ENCODE measurements at places on chromosomes 3 and 15.

DNA sequence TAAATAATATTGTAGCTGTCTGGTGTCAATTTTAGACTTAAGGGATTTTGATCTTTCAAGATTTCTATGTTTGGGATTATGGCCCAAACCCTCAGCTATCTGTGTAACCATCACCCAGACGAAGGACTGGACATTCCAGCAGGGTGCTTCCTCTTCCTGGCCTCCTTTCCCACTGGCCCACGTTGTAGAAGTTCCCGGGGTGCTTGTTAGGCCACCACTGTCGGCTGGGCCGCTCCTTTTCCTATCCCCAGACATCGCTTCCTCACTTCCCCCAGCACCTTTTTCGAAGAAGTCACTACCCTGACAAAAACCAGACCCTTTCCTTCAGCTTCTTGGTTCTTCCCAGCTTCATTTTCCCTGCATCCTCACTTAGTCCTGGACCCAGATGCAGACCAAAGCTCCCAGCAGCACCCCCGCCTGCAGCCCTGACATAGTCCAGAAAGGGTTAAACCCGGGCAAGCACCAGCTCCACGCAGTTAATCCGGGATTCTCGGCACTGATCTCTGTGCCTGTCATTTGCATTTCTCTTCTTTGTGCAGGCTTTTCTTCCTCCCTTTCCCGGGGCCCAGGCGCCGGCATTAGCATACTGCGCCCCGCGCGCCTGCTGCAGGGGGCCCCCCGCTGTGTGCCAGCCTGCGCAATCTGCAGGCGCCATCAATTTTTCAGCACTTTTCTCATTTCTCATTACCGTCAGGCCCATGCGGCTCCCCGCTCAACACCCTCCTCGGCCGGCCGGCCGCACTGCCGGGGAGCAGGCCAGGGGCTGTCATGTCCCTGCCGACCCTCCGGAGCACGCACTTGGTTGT, 90.6 kb downstream of the ZNF621 start:
- no peak for DNase-seq

DNA sequence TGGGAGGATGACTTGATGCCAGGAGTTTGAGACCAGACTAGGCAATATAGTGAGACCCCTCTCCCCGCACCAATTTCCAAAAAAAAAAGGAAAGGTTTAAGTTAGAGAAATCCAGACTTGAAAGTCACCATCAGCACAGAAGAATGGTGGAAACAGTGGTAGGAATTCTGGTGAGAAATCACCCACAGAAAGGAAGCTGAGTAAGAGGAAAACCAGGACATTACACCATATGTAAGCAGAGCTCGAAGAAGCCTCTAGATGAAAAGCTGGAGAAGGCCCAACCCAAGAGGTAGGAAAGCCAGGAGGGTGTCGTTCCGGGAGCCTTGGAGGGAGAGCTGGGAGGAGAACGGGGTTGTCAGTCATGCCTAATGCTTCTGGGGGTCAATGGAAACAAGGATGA, 40.5 kb downstream of the RASGRP1 start:
- no peak for DNase-seq

- no peak for DNase-seq
Observed at GRCh38 chr3:42988566-42988965, 9.5 kb downstream of the GASK1A start.

DNA sequence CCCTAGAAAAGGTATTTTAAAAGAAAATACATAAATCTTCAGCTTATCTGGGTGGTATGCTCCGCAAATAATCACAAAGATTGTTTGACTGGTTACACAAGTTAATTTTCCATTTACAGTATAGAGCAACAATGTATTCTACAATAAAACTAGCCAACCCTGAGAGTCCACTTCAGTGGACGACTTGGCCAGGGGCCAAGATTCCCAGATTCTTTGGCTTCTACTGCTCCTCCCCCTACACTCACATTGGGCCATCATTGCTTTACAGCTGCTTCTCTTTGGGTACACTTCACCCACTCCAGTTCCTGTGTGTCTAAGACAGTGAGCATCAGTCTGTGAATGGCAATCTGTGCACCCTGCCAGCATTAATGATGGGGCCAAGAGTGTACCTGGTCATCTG, 17.2 kb upstream of the PRICKLE2 start:
- no peak for DNase-seq

DNA sequence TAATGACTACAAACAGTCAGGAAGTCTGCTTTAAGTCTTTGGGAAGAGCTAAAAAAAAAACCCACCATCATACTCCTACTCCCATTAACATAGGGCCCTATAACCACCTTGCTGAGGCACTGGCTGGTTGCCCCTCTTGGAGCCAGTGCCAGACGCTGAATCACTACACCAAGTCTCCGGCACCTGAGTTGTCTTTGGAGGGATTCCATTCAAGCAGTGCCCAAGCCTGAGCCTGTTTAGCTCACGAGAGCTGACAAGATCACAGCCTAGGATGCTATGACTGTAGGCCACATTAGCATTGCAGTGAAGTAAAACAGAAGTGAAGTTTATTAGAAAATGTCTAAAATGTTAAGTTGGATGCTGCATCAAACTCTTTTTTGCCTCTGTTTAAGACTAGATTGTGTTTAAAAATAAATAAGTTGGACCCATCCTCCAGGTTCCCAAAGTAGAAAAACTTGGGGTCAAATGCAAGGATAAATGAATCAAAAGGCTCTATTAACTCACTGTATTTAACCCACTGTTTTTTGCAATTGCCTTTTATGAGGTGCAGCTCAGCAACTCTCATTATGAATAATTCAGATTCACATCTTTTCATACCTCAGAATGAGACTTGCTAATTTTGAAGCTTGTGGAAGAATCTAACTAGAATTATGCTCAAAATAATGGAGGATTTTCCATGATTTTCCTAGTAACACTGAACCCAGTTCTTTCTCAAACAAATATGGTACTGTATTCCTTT, 461.9 kb downstream of the FOXP1 start:
- DNase-seq, result peak; percentile 40

GRCh38 chr15:56608140-56608778, 125.0 kb downstream of the ZNF280D start:
- no peak for DNase-seq

- no peak for DNase-seq
Observed at GRCh38 chr3:181886676-181887075, 175.0 kb downstream of the SOX2 start.

DNA sequence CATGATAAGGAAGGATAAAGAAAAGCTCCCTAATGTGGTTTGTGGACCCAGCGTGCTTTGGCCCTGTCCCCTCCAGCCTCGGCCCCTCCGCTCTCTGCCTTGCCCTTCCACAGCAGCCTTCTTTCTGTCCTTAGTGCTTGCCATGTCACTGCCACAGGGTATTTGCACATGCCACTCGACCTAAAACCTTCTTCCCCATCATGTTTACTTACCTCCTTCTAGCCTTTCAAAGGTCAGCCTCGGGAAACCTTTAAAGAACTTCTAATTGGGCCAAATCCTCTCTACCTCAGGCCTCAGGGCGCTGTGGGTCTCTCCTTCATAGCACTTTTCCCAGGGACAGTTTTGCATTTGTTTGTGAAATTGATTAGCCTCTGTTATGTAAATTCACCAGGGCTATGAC, 73.0 kb downstream of the SCN11A start:
- no peak for DNase-seq

DNA sequence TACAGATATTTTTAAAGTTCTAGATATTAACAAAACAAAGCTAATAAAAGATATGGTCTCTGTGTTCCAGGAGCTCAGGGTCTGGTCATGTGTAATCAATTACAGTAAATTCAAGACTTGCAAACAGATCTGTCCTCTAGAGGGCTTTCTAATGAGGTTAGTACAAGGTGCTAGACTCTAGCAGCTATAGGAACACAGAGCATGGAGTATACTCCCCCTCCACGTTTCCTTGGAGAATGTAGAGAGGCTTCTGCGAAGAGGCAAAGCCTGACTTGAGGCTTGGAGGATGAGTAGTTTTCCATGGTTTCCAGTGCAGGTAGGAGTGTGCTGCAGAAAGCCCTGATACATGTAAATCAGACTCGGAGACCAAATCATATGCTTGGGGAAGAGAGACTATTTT, 32.7 kb upstream of the DLG1 start:
- no peak for DNase-seq

- DNase-seq, result no peak
Observed at GRCh38 chr3:32794487-32795308, 23.1 kb upstream of the TRIM71 start.

DNA sequence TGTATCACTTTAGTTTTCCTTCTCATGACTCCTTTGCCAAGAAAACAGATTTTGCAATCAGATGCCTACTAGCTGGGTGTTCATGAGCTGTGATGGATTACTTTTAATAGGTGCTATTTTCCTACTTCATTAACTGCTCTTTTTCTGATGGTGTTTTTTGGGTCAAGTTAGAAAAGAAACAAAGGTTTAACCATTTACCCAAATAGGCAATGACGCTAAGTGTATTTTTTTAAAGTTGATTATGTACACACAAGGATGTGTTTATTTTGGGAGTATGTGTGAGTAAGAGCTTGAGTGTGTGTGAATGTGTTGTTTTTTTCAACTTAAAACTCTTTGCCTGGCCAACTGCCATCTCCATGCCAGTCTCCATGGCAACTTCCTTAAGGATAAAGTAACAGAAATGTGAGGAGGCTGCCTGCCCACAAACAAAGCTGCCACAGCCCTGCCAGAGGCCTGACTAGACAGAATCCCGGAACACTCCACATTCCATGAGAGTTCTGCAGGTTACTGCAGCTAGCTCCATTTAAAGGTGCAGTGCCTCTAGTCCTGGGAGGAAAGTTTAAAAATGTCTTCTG, 215.6 kb upstream of the RBMS3 start:
- no peak for DNase-seq

- DNase-seq, result no peak
Observed at GRCh38 chr3:63492464-63492863, 160.0 kb upstream of the SNTN start.

GRCh38 chr3:49701388-49702077, 12.2 kb downstream of the RNF123 start:
- no peak for DNase-seq

GRCh38 chr3:131349454-131349853, 32.1 kb upstream of the NUDT16 start:
- DNase-seq, result no peak

- no peak for DNase-seq
Observed at GRCh38 chr3:136731274-136731884, 20.8 kb downstream of the STAG1 start.

GRCh38 chr3:57683286-57683685, 9.6 kb downstream of the DENND6A start:
- DNase-seq, result no peak

DNA sequence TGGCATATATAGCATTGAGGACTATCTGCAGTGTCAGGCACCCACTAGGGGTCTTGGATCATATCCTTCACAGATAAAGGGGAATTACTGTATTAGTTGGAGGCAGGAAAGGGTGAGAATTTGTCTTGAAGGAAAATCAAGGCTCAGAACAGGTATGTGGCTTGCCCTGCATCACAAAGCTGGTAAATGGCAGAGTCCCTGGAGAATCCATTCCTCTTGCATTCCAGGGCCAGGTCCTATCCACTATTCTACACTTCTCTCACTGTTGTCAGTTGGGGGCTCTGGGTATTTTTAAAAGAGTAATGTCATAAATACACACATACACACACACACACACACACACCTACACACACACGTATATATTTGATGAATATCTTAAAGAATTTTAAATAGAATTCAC, 19.8 kb upstream of the FGF12 start:
- DNase-seq, result no peak

DNA sequence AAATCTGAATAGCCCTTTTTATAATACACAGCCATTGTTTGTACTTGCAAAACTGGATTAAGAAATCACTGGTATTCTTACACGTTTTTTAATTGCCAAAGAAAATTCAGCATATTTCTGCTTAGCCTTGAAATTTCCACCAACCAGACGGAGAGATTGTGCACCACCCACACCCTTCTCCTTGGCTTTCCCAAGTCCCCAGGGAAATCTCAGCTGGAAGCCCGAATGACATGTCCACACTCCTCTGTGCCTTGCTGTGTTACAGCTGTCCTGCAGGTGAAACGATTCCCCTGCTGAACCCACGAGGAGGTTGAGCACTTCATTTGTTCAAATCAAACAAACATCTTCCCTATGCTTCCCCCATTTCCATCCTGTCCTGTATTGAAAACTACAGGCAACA, 49.6 kb upstream of the PPARG start:
- no peak for DNase-seq

- no peak for DNase-seq
Observed at GRCh38 chr3:99418209-99418635, 220.2 kb upstream of the COL8A1 start.

GRCh38 chr15:63291507-63291906, 14.1 kb downstream of the APH1B start:
- no peak for DNase-seq

DNA sequence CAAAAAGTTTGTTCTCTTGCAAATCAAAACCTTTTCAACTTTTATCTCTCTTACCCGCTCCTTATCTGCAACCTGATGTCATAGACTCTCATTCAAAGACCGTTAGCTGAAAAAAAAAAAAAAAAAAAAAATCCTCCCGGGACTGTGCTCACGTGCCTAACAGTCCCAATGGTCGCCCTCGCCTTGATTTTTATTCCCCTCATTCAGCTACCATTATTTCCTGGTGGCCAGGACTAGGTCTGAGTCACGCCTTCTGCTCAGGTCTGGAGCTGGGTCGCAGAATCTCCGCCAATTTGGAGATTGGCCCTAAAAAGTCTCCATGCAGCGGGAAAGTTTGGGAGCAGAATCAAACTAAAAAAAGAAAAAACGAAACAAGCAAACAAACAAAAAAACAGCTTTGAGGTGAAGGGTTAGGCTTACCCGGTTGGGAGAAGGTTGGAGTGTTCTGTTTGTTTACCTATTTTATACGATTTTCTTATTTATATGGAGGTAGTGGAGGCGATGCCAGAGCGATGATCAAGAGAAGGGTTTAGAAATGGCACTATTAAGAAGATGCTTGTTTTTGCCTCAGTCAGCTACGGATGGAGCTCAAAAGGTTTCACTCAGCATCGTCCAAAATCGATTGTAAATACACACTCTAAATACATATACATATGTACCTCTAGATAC, 51.1 kb downstream of the ZIC4 start:
- no peak for DNase-seq

DNA sequence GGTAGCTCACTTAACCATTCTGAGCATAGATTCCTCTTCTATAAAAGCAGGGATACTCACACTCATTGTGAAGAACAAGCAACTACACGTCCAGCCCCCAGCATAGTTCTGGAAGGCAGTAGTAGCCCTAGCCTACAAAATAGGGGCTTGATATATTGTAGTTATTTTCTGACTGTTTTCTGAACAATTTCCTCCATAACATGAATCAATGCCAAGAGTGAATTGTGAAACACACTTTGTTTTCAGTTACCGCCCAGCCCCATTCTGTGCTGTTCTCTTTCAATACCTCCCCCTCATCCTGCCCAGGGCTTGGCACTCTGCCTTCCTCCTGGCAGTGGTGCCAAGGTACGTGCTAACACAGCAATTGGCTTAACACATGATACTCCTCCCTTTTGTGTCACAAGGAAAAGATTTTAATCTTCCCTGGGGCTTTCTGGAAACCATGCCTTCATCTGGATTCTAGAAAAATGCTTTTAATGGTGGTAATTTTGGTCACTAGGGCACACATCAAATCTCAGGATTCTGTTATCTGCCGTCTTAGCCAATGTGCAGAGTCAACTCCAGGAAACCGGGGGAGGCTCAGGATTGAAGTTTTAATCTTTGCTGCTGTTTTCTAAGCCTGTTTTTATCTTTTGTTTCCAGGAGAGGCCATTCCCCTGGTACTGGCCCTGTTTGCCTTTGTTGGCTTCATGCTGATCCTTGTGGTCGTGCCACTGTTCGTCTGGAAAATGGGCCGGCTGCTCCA, 37.2 kb downstream of the IL20RB start:
- DNase-seq, result no peak
